ENCODE measurements at places on chromosomes 4 and X.

- DNase-seq = no peak
Measured at GRCh38 chrX:122818068-122818467, 366.0 kb upstream of the GRIA3 start.

GRCh38 chrX:2928191-2928582 lies 952 bp downstream of the ARSD start:
- DNase-seq = no peak

- no peak for DNase-seq
Measured at GRCh38 chr4:22312113-22312512, 203.8 kb downstream of the ADGRA3 start.

GRCh38 chr4:101227715-101228114 lies 119.6 kb downstream of the PPP3CA start:
- no peak for DNase-seq

All from hematopoietic multipotent progenitor cell treated with erythropoietin and hydrocortisone succinate and interleukin-3 and kit ligand, for 4 days (in vitro differentiated cells).